ENCODE measurements at places on chromosomes 12 and 14. TPM values are rescaled to one million over a fixed set of nuclear protein-coding genes. Genes with fewer than 3 reads are reported as not detected.

DNA sequence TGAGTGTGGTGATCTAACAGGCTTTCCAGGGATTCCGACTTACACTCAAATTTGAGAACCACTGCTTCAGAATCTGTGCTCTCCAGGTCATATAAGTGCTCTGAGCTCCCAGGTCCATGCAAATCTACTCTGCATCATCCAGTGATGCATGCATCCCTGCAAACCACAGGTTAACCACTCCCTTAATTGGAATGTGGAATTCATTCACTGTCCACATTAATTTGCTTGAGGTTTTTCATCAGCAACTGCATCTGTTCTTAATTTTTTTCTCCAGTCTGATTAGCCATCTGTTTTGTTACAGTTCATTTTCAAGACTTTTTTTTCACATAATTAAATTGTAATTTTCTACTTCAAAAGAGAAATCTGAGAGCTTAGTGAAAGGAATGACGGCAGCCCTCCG is 43.4 kb upstream of the RIN3 start:
- DNase-seq = no peak

DNA sequence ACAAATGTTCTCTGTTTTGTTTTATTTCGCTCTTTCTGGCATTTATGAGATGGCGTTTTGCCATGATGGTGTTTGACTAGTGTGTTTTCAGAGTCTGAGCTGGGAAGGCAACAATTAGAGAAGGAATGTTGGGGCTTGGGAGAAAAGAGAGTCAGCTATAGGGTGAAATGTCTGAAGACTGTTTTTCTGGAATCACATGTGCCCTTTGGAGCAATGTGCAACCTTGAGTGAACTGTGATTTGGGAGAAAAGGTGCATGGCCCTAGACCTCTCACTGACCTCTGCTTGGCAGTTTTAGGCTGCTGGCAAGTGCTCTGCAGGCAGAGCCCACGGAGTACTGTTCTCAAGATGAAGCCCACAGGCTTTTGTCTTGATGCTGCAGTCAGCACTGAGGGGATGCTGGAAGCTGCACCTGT is 379.9 kb upstream of the PDE3A start:
- DNase-seq = no peak

GRCh38 chr12:46933947-46934346 is 108.2 kb upstream of the SLC38A4 start:
- no peak for DNase-seq

DNA sequence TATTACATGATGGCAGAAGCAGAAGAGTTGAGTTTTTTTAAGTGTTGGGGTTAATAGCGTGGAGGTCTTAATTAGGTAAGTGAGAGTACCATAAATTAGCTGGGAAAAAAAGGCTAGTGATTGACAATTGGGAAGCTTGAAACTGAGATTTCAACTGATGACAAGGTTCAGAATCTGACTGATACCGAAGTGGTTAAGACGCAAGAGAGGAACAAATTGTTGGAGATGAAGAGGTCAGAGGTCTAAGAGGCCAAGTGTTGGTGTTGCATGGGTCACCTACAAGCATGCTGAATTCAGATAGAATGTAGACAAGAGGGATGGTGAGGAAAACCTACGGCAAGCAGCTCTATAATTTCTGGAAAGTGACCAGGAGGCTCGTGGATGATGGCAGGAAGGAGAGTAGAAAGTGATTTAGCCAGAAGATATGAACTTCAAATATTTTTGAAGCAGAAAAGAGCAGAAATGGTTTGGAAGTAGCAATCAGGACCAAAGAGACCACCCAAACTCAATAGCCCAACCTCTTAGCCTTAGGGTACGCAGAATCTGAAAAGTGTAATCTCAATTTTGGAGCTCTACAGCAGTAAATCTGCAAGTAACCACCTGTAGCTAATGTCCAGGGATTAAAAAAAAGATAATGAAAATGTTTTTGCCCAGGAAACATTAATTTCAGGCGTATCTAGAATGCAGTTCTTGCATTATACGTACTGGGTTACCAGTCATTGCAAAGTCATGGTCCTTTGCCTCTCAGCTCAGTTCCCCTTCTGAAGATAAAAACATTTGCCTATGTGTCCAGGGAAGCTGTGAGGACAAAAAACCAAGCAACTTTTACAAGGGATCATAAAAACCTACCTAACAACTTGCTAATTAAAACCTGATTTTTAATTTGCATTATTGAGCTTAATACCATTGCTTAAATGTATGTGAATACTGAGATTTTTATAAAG is 1.7 kb upstream of the TMPO start:
- peak; percentile 4 for DNase-seq

DNA sequence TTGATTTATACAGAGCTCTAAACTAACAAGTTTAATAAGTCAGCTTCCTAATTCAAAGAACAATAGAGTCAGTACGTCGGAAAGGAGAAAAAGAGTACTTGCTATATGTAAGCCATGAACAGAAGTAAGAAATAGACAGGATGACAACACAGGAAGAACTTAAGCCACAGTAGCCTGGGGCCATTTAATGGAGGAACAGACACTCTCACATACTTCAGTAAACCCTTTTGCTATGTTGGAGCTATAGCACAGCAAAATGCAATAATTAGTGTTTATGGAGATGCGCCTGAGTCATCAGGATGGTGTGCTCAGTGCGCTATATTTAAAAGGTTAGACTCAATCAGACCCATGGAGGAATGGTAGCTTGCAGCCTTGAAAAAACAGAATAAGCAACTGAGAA is 61.0 kb downstream of the SRGAP1 start:
- DNase-seq = no peak

DNA sequence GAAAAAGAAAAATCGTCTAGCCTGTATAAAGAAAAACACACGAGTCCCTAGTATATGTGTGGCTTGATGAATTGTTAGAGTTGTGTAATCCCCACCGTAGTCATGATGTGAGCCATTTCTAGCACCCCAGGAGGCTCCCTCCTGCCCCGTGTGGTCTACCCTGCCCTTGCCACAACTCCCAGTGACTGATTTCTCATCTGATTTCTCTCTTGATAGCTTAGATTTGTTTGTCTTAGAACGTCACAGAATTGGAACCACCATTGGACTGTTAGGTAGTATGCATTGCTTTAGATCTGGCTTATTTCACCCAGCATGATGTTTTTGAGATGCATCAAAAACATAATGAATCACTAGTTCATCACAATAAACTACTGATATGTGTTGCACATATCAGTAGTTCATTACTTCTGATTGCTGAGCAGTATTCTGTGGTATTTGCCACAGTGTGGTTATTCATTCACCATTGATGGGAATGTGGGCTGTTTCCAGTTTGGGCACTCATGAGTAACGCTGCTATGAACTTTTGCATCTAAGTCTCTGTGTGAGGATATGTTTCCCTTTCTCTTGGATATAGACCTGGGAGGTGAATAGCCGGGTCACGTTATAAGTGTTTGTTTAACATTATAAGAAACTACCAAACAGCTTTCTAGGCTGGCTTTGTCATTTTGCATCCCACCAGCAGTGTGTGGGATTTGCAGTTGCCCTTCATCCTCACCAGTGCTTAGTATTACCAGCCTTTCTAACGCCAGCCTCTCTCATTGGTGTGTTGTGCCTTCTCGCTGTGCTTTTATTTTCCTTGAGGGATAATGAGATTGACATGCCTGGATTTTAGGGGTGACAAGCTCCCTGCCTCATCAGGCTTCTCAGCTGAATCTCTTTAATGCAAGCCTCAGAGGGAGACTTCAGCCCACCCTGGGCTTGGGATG is 31.9 kb upstream of the NCOR2 start:
- no peak for DNase-seq

DNA sequence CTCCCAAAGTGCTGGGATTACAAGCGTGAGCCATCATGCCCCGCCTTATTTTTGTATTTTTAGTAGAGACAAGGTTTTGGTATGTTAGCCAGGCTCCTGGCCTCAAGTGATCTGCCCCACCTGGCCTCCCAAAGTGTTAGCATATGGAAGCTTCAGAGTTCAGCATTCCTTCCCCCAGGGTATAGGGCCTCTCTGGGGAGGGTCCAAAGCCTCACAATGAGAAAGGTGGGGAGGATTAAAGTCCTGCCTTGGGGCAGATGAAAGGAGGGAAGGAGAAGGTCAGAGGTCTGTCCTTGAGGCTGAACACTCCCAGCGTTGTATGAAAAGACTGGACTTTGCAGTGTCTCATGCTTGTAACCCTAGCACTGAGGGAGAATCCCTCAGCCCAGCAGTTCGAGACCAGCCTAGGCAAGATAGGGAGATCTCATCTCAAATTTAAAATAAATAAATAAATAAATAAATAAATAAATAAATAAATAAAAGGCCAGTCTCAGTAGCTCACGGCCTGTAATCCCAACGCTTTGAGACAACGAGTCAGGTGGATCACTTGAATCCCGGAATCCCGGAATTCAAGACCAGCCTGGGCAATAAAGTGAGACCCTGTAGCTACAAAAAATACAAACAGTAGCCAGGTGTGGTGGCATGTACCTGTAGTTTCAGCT is 22.0 kb upstream of the RCOR1 start:
- DNase-seq = no peak

DNA sequence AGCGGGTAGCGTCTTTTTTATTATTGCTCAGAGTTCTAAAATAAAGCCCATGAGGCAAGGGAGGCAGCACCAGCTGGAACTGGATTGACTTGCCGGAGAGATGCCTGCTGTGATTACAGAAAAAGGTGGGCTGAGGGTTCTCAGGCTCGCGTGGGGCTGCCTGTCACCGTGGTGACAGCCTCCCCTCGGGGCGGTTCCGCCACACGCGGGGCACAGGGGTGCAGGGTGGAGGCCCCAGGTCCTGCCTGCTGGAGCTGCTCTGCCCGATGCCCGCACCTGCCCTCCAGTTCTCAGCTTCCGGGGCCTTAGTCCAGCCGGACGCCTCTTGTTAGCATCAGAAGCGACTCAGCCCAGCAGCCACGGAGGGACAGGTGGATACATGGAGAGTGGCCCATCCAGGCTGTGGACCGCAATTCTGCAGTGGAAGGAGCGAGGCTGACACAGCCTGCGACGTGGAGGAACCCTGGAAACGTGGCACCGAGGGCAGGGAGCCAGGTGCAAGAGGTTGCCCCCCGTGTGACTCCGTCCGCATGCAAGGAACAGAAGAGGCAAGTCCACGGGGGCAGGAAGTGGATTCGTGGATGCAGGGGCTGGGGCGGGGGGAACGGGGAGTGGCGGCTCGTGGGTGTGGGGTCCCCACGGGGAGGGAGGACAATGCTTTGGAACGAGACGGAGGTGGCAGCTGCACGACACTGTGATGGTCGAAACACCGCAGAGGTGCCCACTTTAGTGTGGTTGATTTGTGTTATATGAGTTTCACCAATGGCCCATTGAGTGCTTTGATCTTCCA is 79.5 kb downstream of the GALNT9 start:
- no peak for DNase-seq

DNA sequence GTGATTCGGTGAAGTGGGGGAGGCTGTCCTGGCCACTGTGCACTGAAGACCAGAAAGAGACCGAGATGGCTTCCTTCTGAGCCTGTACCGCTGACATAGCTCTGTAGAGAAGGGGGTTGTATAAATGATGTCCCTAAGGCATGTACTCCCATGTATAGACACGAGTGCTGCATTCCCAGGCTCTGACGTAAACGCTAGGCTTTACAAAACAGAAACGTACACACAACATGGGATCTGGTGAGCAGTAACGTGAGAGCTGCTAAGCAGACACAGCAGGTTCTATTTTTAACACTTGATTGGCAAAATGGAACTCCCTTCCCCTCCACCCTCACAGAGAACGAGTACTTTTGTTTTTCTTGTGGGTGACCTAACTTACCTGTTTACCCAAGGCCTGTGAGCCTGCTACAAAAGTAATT is 35.9 kb downstream of the ACADS start:
- DNase-seq = no peak

DNA sequence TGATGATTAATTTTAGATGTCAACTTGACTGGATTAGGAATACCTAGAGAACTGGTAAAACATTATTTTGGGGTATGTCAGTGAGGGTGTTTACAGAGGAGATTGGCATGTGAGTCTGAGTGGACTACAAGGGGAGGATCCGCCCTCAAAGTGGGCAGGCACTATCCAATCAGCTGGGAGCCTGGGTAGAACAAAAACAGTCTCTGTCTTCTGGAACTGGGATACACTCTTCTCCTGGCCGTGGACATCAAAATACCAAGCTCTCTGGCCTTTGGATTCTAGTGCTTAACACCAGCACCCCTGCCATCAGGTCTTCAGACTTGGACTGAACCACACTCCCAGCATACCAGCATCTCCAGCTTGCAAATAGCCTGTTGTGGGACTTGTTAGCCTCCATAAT is 4.4 kb upstream of the SCAF11 start:
- no peak for DNase-seq

GRCh38 chr12:41514907-41515306 is 326.8 kb downstream of the PDZRN4 start:
- no peak for DNase-seq

DNA sequence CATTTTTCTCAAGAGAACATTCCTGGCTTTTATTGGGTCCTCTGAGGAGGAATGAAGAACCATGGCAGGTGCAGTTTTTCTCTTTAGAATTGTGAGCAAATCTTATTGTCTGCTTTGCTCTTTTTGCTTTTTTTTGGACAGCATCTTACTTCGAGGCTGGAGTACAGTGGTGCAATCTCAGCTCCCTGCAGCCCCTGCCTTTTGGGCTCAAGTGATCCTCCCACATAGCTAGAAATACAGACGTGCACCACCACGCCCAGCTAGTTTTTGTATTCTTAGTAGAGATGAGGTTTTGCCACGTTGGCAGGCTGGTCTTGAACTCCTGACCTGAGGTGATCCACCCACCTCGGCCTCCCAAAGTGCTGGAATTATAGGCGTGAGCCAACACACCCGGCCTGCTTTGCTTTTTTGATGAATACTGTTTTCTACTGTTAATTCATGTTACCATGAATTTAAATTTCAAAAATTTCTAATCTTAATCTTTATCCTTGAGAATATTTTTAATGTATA is 71.5 kb downstream of the POLR3B start:
- DNase-seq = no peak

DNA sequence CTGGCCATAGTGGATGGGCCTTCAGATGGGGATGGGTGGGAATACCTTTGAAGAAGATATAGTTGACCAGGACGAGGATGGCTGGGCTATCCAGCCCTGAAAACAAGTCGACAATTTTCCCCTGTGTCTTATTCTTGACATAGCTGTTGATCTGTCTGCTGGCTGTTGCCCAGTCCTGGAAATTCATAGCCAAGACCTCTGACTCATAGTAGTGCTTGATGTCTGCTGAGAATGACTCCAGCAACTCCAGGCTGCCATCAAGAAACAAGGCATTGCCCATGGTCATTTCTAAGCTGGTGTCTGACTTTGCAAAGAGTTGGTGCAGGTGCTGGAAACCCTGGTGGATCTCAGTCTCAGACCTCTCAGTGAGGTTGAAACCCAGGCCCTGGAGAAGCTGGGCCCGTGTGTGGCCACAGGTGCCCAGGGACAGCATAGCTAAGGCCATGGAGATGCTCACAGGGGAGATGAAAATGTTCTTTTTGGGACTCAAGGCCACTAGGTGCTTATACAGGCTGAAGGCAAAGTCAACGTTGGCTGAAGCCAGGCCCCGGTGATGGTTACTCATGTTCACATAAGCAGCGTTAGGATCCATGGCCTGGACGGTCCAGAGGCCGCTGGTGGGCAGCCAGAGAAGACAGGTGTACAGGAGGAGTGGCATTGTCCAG is 9.0 kb downstream of the SERPINA6 start:
- no peak for DNase-seq

- DNase-seq = no peak
Measured at GRCh38 chr14:95398630-95399547, 79.2 kb upstream of the CLMN start.

- DNase-seq = no peak
Measured at GRCh38 chr14:79645753-79646362, 565.4 kb downstream of the DIO2 start.

Gene CCDC196
- 15.7 TPM for total RNA-seq

Gene DNAI7
- total RNA-seq = 21.0 TPM

Gene BATF
- total RNA-seq = 2.9 TPM

Gene PPM1A
- total RNA-seq = 73.0 TPM

Gene SIRT4
- 3.3 TPM for total RNA-seq

Gene TAS2R8
- total RNA-seq = not detected

Gene TMEM121
- total RNA-seq = 4.8 TPM

Gene PLEKHG7
- total RNA-seq = 0.31 TPM

Gene MYF6
- total RNA-seq = not detected
